HL-60 (cell line): ENCODE measurements at places on chromosomes 12 and 14.
A peak's percentile ranks its signal among the peaks of the same experiment; 100 is the strongest.

DNA sequence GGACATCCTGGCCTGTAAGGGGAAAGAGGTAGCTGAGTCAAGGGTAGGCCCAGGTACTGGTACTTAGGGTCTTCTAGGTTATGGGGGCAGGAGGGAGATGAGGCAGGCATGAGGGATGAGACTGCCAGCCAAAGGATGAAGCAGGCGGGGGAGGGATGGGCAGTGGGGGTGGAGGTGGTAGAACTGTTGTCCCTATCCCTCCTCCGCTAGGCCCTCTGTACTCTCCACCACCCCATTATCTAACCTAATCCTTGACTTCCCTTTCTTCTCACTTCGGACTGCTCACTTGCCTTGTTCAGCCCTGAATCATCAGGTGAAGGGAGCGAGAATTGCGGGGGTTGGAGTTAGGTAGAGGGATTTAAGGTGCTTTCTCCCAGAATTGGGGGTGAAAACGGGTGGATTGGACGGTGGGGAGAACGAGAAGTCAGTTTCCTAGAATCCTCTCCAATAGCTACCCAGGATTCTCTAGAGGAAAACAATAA, 562 bp downstream of the PAN2 start:
- peak; percentile 75 for DNase-seq

GRCh38 chr12:45934956-45935355, 55.4 kb downstream of the SCAF11 start:
- DNase-seq: no peak

GRCh38 chr12:3538466-3539030, 47.5 kb downstream of the PRMT8 start:
- DNase-seq: no peak

- DNase-seq: no peak
These were observed 87.4 kb downstream of the HECTD4 start for GRCh38 chr12:112294793-112295192.

GRCh38 chr12:52856787-52857186, 8.0 kb upstream of the KRT78 start:
- no peak for DNase-seq

DNA sequence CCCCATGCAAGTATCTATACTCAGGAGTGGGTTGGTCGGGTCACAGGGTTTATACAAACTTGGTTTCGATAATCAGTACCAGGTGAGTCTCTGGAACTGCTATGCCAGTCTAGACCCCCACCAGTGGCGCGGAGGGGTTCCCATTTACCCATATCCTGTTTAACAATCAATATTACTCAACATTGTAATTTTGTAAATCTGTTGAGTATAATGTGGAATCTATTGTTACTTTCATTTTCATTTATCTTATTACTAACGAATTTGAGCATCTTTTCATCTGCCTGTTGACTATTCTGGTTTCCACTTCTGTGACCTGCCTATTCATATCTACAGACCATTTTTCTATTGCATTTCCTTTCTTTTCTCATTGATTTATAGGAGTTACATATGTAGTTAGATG, 275.2 kb upstream of the CRY1 start:
- DNase-seq: no peak

DNA sequence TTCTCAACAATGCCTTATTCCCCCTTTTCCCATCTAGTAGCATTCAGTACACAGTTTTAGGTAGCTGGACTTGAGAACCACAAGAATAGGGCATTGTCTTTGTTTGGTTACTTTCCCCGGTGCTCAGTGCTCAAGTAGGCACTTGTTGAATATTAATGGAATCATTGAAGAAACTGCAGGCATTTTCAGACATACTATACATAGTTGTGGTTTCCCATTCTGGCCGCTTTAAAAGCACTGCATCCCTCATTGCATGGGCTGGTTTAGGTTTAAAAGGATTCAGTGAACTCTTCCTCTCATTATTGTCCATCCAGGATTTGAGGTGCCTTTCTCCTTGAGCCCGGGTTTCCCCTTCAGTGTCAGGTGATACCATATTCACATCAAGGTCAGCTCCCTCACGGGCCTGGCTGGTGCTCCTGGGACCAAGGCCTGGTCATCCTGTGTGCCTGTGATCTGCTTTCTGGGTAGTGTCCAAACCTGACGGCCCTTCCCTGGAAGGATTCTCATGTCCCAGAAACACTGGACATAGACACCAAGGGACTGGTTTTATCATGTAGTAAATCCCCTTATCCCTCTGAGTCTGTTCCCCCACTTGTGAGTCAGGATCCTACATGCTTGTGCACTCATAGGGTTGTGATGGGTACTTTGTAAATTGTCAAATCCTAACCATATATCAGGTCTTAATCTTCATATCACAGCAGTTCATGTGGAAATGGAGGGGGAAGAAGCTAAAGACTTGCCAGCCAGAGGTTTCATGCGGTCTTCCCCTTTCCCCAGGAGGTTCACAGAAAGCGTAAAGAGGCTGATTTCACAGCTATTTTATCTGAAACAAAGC, 7.4 kb downstream of the TCP11L2 start:
- DNase-seq: no peak

- no peak for DNase-seq
These were observed 31.9 kb downstream of the ETNK1 start for GRCh38 chr12:22656831-22657230.

DNA sequence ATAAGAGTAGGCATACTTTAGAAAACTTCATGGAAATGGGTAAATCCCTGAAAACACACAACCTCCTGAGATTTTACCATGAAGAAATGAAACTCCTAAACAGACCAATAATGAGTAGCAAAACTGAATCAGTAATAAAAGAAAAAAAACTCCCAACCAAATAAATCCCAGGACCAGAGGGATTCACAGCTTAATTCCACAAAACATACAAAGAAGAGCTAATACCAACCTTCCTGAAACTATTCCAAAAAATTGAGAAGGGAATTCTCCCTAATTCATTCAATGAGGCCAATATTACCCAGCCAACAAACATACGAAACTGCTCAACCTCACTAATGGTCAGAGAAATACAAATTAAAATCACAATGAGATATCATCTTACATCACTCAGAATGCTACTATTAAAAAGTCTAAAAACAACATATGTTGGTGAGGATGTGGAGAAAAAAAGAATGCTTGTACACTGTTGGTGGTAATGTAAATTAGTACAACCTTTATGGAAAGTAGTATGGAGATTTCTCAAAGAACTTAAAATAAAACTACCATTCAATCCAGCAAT, 97.3 kb upstream of the ST8SIA1 start:
- DNase-seq: no peak

GRCh38 chr12:5078423-5078822, 34.7 kb downstream of the KCNA5 start:
- no peak for DNase-seq

DNA sequence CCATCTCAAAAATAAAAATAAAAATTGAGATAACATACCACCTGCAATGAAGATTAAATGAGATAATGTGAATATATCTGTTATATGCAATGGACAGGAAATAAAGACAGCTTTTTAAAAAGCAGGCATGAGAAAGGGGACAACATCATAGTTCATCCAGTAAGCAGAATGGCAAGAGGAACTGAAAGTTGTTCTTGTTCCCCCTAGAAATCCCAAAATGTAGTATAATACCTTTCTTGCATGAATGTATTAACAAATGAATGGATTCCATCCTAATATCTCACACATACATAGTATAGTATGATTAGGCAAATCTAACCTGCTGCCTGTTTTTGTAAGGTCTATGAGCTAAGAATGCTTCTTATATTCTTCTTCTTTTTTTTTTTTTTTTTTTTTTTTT, 31.4 kb downstream of the FGD6 start:
- no peak for DNase-seq

DNA sequence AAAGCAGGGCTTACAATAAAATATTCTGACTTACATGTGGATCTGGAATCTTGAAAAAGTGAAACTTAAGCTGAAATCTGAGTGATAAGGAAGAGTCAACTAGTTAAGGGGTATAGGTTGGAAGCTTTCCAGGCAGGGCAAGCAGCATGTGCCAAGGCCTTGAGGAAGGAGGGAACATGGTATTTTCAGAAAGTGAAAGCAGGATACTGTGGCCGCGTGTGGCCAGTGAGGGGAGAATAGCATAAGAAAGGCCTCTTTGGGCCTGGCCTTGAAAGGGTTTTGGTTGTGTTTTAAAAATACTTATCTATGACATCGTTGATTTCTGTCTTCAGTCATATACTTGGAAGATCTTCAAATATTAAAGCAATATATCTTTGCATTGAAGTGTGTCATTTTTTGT, 213.4 kb downstream of the AKAP6 start:
- DNase-seq: no peak

- DNase-seq: no peak
These were observed 270.3 kb downstream of the NRXN3 start for GRCh38 chr14:78440356-78440894.

DNA sequence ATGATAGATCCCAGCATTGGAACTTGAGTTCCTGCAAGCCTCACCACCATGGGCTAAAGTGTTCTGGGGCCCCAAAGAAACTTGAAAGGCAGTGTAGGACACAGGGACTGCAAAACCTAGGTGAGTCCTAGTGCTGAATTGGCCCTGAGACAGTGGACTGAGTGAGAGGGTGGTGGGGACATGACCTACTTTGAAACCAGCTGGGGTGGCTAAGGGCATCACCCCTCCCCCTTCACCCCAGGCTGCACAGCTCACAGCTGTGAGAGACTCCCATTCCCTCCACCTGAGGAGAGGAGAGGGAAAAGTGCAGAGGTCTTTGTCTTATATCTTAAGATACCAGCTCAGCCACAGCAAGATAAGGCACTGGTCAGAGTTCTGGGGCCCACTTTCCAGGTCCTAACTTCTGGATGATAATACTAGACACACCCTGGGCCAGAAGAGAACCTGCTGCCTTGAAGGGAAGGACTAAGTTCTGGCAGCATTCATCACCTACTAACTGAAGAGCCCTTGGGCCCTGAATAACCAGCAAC, 62.5 kb downstream of the MAPKAPK5 start:
- DNase-seq: no peak

DNA sequence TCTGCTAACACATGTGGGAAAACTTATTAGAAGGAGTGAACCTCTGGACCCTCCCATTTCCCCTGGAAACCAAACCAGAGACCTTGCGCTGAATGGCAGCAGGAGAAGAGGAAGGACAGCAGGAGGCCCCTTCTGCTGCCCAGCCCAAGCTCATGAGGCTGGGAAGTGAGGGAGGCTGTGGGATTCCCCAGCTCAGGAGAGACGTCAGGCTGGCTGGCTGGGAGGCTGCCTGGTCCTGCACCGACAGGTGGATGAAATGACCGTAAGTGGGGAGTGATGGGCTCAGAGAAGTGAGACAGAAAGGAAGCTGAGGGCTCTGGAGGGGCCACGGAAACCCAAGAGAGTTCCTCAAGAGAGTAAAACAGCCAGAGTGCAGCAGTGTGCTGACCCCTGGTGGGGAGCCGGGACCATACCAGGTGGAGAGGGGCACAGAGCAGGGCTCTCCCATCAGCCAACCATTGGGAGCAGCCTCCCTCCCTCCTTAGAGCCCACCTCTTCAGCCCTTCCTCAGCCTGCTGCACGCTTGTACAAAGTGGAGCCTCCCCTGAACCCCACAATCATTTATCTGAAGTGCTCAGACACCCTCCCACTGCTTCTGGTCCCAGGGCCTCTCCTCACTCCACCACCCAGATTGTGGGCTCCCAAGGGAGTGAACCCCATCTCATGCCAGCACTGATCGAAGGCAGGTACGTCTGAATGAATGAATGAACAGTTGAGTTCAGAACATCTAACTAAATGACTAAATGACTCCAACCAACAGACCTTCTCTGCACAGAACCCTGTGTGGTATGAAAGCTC, 14.0 kb downstream of the TAMALIN start:
- peak; percentile 72 for DNase-seq

DNA sequence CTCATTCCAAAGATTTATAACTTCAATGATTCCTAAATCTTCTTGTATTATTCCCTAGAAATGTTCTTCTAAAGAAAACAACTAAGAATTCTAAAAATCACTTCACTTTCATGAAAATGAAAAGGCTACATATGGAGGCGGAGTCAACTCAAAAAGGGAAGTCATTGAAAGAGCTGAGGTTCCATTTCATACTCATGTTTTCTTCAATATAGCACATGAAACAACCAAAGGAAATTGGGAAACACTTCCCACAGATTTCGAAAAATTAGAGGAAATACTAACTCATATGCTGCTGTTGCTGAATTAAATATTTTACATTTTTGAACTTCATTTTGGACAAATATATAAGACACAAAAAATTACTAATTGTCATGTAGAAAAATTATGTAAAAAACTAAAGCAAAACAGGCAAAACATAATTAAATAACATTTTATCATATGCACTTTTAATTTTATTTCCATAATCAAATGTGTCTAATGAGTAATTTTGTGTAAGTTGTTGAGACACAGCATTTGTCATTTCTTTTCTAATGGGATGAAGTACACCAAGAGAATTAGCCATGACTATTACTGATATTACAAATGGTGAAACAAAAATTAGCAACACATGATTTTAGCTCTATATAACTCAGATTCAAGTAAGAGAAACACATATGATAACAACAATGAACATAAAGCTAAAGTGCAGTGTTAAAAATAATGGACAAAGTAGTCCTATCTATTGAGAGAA, at the start of gene CD163:
TSS of gene CD163 (minus strand) at position 92 of the 730 bp plus-strand sequence. CDS start at position 5, 87 bp downstream.
- peak; percentile 35 for DNase-seq

- no peak for DNase-seq
These were observed 27.8 kb downstream of the C14orf132 start for GRCh38 chr14:96066976-96067375.

DNA sequence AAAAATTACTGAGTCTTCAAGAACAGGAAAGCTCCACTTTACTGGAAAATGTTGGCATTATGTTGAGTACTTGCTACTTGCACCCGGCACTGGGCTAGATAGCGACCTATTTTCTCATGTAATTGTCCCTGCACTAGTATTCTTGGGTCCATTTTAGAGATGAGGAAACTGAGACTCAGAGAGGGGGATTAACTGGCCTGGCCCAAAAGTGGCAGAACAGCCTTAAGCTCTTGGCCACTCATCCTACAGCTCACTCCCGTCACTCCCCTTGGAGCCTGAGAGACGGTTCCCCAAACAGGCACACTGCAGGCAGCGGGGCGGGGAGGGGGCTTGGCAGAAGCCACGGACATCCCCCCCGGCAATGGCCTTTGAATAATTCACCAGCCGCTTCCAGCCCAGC, 113.9 kb downstream of the SCARB1 start:
- DNase-seq: no peak

DNA sequence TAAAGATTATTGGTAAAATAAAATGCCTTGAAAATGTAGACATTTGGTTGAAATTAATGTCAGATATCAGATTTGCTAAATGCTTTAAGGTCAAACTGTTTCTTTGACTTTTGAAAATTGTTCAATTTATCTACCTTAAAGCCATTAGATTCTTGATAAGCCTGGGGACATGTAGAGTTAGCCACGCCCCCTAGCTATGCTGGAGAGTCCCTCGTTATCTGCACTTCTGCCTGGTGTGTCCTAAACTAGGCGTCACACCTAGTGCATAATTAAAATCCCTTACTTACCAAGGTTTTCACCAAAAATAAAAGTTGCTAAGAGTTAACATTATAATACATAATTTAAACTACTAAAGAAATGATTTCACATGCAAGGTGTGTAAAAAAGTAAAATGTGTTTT, 79.5 kb downstream of the EGLN3 start:
- no peak for DNase-seq

DNA sequence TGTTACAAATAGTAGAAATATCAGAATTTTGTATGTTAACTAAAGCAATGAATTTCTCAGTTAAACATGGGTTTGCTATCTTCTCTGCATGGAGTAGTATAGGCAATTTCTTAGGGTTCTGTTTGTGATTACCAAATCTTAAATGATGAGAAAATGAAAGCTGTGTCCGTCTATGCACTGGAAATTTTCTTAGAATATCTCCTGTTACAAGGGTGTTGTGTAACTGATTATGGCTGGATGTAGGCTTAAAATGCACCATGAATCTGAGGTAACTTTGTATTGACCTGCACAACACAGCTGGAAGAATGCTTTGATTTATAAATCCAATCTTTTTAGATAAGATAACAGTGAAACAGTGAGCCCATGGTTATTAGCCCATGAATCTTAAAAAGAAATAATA, 17.8 kb downstream of the TRIP11 start:
- no peak for DNase-seq
